Activated CD8-positive, alpha-beta memory T cell treated with anti-CD3 and anti-CD28 coated beads for 24 hours (primary cell): ENCODE measurements at places on chromosomes 11 and 22.

- DNase-seq, result no peak
Observed at GRCh38 chr11:84234462-84235202, 948.5 kb upstream of the CCDC90B start.

DNA sequence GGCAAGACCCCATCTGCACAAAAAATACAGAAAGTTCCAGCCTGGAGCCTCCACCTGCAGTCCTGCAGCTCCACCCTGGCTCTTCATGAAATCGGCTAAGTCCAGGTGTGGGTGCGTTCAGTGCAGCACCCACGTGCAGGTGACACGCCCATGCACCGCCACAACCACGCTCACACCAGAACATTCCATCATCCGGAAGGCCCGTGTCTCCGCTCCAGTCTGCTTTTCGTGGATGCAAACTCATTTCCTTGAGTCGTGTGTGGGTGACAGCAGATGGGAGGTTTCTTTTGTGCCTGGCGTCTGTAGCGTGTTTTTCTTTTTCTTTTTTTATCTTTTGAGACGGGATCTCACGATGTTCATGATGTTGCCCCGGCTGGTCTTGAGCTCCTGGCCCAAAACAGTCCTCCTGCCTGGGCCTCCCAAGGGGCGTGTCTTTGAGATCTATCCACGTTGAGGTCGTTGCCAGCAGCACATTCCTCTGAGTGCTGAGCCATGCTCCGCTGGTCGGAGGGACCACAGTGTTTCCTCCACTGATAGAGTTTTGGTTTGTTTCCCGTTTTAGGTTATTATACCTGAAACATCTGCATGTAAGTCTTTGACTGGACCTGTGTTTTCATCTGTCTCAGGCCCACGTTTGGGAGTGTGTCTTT lies 7.2 kb downstream of the PTDSS2 start:
- no peak for DNase-seq

GRCh38 chr11:13386567-13386966 lies 76.5 kb downstream of the BTBD10 start:
- no peak for DNase-seq

- DNase-seq, result no peak
Observed at GRCh38 chr22:23395530-23396361, 184.3 kb downstream of the IGLL1 start.

- no peak for DNase-seq
Observed at GRCh38 chr11:95545116-95545875, 244.3 kb downstream of the FAM76B start.

- DNase-seq, result no peak
Observed at GRCh38 chr11:29184939-29185890, 831.6 kb downstream of the KCNA4 start.

GRCh38 chr11:119635776-119636175 lies 93.2 kb downstream of the NECTIN1 start:
- no peak for DNase-seq

DNA sequence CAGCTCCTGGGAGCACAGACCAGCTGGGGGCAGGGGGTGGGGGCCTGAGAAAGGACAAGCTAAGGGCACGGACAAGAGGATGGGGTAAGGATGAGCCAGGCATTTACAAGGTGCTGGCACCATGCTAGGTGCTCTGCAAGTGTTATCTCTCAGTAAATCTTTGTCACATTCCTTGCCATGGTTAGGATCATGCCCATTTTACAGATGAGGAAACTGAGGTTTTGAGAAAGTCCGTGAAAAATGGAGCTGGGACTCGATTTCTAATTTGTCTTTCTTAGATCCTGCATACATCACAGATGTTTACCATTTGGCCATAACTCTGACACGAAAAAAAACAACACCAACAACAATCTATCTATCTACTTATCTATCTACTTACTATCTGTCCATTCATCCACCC lies 429.7 kb downstream of the MIAT start:
- DNase-seq, result no peak

- DNase-seq, result no peak
Observed at GRCh38 chr11:125952559-125952958, 6.7 kb downstream of the VSIG10L2 start.

DNA sequence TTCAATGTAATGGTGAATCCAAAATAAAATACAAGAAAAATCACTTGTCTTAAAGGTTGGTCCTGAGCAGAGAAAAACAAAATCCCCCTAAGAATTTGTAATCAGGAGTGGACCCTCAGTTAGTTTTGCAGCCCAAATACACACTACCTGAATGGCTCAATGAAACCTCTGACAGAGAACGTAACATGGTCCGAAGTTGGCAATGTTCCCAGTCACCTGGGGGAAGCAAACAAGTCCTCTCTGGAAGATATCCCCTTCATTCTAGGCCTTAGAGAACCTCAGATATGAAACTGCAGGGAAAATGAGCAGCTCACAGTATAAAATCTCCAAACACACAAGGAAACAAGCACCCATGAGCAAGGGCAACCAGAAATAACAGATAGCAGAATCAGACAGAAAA lies 58.2 kb downstream of the MORC2 start:
- DNase-seq, result no peak

GRCh38 chr11:47078751-47079521 lies 97.7 kb downstream of the ARFGAP2 start:
- DNase-seq, result no peak

DNA sequence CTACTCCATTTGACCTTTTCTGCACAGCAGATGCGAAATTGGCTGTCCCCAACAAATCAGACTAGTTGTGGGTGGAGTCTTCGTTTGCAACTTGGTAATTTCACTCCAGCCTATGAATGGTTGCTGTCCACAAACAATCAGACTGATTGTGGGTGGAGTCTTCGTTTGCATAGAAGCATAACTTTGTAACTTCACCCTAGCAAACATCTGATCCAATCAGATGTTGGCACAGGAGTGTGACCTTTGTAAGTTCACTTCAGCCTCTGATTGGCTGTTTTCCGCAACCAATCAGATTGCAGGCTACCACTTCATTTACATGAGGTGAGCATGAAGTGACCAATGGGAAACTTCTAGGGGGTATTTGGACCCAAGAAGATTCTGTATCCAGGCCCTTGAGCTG lies 16.3 kb upstream of the CABP2 start:
- DNase-seq, result no peak

GRCh38 chr22:41813726-41814410 lies 13.4 kb downstream of the CCDC134 start:
- DNase-seq, result no peak

- no peak for DNase-seq
Observed at GRCh38 chr11:125239585-125240560, 75.3 kb downstream of the PKNOX2 start.

DNA sequence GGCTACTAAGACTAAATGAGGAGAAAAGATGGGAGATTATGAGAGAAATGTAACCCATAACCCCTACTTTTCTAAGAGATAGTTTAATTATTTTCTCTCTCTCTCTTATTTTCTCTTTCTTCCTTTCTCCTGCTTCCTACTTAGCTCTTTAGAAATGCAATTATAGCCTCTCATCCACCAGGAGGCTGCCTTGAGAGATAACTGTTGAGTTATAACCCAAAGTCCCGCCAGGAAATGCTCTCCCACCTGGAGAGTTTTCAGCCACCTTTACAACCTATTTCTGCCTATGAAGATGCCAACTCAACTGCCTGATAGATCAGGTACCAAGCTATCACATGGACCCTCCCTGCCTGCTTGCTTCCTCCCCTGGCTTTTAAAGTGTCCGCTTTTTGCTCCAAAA lies 34.0 kb upstream of the TMEM123 start:
- DNase-seq, result no peak

GRCh38 chr11:119380827-119381180 lies 686 bp downstream of the USP2 start:
- DNase-seq, result peak; percentile 59

GRCh38 chr22:46295277-46295971 lies 1.2 kb upstream of the GTSE1 start:
- no peak for DNase-seq

DNA sequence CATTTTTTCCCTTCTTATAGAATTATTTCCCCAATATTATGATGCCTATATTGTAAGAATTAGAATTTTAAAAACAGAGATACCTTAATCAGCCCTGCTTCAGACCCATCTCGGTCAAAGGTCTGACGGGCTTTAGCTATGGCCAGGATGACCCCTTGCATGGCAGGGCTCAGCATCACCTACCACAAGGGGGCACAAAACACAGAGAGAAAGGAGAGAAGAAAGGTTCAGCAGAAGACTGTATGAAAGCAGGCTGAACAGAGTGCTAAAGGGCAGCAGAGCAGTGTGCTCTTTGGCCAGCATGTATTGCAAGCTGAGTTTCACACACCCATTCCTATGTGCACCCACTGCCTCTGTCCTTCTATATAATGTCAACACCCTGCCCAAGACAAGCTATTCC lies 26.8 kb downstream of the CLDN25 start:
- no peak for DNase-seq

GRCh38 chr11:120420572-120420971 lies 84.4 kb downstream of the ARHGEF12 start:
- DNase-seq, result no peak

DNA sequence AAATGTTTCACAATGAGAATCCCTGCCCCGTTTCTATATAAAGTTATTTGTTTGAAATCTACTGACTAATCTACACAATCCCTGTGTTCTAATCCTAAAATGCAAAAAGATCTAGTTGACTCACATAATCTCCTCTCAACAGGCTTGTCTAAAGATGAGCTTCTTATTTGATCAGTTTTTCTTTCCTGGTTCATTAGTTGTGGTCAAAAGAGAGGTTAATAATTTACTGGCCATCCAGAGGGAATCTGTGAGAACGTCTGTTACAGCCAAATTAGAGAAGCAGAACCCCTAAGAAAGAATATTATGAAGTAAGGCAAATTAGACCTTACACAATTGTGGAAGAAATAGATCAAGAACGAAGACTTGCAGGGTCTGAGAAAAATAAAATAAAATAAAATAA lies 173.7 kb upstream of the ANO3 start:
- no peak for DNase-seq

- no peak for DNase-seq
Observed at GRCh38 chr11:129234978-129235377, 42.9 kb upstream of the ARHGAP32 start.

- DNase-seq, result no peak
Observed at GRCh38 chr11:132913886-132914285, 618.4 kb downstream of the OPCML start.

DNA sequence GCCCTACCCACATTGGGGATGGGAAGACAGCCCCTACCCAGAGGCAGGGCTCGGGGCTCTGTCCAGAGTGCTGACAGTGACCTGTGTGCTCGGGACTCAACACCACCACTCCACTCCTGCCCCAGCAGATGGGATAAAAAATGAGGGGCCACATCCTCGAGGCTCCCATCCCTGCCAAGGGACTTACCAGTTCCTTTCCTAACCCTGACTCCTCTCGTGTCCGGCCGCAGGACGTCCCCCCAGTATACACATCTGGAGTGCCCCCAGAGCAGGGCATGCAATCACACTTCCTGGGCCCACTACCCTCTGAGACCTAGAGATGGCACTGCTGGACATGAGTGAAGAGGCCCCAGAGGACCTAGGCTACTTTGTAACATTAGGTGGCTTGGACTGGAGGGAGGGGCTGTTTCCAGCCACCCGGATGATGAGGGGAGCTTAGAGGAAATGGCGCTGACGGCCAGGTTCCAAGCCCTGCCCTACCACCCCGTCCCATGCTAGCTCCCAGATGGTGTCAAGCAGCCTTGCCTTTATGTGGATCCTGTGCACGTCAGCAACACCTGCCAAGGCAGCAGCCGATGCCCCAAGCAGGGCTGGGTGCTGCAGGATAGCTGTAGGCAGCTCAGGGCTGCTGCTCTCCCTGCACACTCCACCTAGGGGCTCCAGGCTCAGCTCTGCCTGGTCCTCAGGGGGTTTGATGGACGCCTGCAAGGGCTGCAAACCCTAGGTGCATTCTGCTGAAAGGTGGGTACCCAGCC lies 86.6 kb downstream of the DGCR2 start:
- DNase-seq, result peak; percentile 54

DNA sequence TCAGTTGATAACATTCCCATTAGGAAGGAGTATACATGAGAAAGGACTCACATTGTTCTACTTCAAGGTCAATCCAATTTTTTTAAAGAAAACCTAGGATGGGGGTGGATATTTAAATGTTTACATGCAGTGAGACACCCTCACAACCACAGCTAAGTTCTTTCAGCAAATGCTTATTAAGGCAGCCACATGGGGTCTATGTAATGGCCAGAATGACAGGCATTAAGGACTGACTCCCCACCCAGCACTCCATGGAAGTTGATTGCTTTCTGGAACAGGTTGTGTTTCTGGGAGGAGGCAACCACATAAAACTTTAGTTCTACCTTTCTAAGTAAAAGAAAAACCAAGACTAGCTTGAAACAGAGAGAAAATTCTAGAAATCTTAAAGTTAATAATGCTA lies 662.0 kb upstream of the CCDC90B start:
- DNase-seq, result no peak

DNA sequence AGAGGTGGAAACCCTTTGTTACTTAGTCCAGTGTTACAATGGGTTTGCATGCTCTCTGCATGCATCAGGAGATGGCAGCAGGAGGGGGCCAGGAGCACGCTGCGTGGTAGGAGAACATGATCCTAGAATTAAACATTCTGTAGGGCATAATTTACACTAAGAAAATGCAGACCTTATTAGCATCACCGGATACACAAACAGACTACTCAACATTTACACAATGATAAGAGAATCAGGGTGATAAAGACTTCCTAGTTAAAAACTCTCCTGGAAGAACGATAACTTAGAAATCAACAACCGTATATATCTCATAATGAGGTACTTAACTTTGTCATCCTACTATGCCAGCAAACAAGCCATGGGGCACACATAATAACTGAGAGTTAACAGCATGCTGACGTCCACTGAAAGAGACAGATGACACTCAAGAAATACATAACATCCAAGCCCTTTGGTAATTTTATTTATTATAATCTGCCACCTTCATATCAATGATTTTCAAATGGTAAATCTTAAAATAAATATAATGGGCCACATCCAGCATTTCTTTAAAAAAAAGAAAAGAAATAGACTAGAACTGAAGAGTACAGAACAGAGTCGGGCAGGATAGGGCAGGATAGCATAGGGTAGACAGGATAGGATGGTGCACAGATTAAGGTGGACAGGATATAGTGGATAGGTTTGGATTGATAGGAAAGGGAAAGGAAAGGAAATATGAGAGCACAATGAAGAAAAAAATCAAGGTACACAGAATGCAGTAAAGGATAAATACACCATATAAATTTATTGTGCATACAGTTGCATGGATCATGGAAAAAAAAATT lies 27.5 kb downstream of the CADM1 start:
- no peak for DNase-seq

GRCh38 chr11:15197696-15198095 lies 83.0 kb downstream of the INSC start:
- DNase-seq, result no peak

DNA sequence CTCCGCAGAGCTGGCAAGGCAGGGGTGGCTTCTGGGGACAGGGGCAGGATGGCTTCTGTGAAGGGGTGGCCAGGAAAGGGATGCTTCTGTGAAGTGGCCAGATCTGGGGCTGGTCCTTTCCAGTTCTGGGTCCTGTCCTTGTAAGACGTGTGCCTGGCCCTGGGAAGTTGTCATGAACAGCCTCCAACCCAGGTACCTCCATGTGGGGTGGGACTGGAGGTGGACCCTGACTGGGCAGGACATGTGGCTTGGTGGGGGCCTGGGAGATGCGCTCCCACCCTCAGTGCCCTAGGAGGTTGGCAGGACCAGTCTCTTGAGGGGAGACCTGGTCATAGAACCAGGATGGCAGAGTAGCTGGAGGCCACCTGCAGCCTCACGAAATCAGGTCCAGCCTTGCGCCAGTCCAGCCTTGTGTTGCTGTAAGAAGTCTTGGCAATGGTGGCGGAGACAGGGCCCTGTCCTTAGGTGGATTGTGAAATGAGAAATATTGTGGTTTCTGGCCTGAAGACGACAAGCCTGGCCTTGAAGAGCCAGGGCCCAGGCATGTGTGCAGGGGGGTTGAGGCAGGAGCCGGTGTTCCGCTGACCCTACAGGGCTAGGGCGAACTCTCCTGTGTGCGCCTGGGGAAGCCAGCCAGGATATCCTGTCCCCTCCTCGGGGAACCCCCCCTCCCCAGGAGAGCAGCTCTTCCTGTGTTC lies 2.6 kb downstream of the KCNQ1 start:
- no peak for DNase-seq
